Brain microvascular endothelial cell (primary cell): ENCODE measurements at places on chromosomes 3 and 15.

DNA sequence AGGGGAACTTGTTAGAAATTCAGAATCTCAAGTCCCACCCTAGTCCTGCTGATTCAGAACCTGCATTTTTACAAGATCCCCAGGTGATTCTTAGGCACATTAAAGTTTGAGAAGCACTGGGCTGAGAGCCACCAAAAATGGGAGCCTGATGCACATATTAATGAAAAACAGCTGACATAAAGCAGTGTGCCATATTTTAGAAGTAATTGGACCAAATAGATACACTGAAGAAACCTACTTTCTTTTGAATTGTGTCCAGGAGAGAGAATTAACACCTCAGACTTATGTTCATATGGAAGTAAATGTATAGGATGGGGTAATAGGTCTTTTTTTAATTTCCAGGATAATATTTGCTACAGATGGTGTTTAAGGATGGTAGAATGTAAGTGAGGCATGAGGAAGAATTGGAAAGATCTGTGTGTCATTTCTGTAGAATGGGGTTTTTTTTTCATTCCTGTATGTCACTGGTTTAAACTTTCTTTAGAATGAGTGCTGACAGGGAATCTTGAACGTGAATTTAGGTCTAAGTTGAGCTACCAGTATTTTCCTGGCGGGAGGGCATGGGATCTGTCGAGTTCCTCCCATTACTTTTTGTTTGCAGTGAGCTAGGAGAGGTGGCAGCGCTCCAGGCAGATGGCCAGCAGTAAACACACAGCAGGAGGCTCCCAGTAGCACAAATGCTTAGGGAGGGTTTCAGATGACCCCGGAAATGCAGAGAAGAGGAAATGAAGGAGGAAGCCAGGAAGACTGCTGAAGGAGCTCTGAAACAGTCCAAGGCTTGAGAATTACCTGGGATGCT lies 185.6 kb downstream of the PLCL2 start:
- no peak for DNase-seq

- no peak for DNase-seq
Observed at GRCh38 chr3:55294557-55294956, 192.5 kb downstream of the WNT5A start.

DNA sequence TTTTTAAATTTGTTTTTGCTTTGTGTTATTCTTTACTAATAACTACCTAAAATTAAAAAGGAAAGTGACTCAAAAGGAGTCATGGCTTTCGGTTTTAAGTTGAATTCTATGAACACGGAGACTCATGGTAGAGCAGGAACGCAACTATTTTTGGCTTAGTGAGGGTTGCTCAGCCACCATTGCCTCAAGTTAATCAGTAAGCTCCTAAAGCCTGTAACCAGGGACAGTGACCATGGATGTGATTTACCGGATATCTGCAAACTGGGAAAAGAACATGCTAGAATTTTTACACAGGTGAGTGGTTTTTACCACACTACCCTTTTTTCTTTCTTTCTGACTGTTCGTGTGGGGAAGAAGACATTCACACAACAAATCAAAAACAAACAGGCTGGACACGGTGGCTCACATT lies 11.8 kb downstream of the SLC12A8 start:
- DNase-seq: no peak

GRCh38 chr3:183349421-183350157 lies 78.8 kb downstream of the MCF2L2 start:
- no peak for DNase-seq

GRCh38 chr15:79896131-79896633 lies 632 bp downstream of the MTHFS start:
- DNase-seq: no peak

DNA sequence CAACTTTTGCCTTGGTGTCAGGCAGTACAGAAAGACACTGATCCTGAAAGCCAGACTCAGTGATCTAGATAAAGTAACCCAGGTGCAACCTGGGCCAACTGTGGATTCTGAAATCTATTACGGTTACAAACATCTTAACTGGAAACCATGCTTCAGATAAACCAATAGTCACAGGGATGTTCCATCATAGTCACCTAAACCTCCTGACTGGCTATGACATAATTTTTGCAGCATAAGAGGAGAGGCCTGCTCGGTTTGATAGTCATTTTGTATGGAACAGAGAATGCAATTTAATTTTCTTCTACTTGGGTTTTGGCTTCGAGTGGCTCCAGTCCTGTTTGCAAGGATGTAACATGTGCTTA lies 3.7 kb downstream of the SLCO3A1 start:
- DNase-seq: no peak

DNA sequence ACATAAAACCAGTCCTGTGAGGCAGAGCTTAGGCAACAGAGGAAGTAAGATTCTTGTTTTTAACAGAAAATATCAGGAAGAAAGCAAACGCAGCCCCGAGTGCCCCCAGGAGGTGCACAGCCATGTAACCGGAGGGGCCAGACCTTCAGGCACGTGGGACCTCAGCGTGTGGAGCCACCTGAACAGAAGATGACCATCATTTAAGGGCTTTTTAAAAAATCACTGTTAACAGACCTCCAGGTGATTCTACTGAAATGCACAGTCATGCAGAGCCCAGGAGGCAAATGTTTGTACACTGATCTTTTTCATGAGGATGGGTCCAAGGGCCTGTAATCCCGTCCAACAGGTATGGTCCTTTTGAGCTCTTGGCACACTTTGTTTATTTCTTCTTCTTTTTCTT lies 38.8 kb downstream of the SPG21 start:
- no peak for DNase-seq

DNA sequence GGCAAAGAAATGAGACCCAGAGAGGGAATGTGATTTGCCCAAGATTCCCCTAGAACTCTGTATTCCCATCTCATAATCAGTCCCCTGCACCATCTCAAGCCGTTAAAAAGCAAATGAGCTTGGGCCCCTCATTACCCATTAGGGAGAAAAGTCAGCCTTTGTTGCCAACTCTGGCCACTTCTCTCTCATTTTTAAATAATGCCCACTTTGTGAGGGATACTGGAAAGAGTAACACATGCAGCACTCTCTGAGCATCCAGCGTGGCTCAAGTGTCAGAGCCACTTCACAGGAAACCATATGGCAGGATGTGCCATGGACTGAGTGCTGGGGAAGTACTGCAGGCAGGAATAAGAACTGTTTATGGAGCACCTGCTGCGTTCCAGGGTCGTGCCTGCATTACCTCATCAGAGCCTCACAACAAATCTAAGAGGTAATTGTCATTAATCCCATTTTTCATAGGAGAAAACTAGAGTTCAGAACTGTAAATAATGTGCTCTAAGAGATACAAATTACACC lies 49.8 kb upstream of the SLC6A1 start:
- DNase-seq: no peak

DNA sequence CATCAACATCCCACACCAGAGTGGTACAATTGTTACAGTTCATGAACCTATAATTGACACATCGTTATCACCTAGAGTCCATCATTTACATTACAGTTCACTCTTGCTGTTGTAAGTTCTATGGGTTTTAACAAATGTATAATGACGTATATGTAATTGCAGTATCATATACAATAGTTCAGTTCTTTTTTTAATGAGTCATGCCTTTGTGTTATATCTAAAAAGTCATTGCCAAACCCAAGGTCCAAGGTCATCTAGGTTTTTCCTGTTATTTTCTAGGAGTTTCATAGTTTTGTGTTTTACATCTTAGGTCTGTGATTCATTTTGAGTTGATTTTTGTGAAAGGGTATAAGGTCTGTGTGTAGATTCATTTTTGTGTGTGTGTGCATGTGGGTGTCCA lies 160.9 kb upstream of the GALNT15 start:
- DNase-seq: peak; percentile 52

GRCh38 chr15:68691705-68692104 lies 112.9 kb downstream of the CORO2B start:
- no peak for DNase-seq

DNA sequence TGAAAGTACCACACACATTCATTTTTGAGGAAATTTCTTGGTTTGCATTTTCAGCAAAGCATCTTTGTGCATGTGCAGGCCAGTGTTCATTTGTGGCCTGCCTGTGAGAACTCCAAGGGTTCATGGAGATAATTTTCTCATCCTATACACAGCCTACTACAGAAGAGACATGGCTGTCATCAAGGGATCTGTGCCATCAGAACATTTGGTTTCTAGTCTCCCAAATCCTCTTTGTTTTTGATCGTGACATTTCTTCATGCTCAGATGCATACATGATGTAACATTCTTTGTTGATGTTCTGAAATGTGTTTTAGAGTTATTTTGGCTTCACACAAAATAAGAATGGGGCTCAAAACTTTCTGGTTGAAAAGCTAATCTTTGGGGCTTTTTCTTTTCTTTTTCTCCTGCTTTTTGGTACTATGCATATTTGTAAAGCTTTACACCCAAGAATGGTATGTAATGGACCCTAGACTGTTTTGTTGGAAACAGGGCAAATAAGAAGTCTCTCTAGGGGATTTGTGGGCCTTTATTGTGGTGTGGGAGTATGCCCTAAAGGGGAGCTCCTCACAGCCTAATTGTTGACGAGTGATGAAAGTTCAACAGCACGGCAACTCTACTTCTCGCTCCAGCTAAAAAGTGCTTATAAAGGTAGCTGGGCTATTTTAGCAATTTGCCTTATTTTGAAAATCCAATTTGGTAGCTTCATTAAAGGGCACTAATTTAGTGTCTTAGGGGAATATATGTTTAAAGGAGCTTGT lies 3.2 kb upstream of the ARPP21 start:
- no peak for DNase-seq

DNA sequence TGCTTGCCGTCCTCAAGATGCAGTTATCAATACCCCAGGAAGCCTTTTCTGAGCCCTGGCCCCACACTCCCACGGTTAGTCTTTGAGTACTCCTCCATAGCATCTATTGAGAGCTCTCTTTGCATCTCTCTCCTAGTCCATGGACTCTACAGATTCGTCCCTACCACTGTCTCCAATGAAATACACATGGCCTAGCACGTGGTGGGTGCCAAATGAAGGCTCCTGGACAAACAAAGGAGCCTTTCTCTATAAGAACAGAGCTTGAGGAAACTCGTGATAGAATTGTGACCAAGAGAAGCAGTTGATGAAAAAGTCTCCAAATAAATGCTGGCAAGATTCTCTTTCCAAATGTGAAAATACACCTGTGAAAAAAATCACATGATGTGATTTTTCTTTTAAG lies 166.1 kb downstream of the GABRG3 start:
- no peak for DNase-seq

GRCh38 chr3:195095035-195095703 lies 175.8 kb downstream of the XXYLT1 start:
- DNase-seq: no peak

- peak; percentile 4 for DNase-seq
Observed at GRCh38 chr3:60636846-60637245, 614.4 kb downstream of the FHIT start.

GRCh38 chr15:101170568-101171350 lies 81.1 kb downstream of the CHSY1 start:
- DNase-seq: peak; percentile 75

GRCh38 chr3:161356287-161356686 lies 15.0 kb downstream of the SPTSSB start:
- DNase-seq: no peak

- DNase-seq: no peak
Observed at GRCh38 chr3:21613372-21614070, 137.5 kb downstream of the ZNF385D start.

- DNase-seq: no peak
Observed at GRCh38 chr15:49810720-49811119, 189.9 kb downstream of the DTWD1 start.

- peak; percentile 29 for DNase-seq
Observed at GRCh38 chr3:178393824-178394223, 142.4 kb upstream of the KCNMB2 start.

- DNase-seq: no peak
Observed at GRCh38 chr3:105767216-105767615, 101.6 kb downstream of the CBLB start.

DNA sequence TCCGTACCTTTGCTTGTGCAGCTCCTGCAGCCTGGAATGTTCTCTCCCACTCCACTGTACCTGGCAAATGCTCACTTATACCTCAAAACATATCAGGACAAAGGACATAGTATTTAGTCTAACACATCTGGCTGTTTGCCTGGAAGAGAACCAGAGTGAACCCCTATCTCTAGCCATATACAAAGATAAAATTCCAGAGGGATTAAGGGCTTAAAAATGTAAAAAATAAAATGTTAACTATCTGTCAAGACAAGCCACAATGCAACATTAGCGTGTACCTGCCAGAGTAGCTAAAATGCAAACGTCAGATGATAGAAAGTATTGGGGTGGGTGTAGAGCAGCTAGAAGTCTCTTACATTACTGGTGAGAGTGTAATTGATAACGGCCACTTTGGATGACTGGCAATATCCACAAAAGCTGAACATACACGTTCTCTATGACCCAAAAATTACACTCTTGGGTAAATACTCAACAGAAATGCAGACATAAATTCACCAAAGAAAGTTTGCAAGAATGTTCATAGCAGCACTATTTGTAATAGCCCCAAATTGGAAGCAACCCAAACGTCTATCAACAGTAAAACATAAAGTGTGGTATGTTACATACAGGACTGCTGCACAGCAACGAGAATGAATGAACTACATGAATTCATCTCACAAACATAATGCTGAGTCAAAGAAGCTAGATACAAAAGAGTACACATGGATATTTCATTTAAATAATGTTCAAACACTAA lies 18.2 kb upstream of the ADPGK start:
- DNase-seq: no peak

DNA sequence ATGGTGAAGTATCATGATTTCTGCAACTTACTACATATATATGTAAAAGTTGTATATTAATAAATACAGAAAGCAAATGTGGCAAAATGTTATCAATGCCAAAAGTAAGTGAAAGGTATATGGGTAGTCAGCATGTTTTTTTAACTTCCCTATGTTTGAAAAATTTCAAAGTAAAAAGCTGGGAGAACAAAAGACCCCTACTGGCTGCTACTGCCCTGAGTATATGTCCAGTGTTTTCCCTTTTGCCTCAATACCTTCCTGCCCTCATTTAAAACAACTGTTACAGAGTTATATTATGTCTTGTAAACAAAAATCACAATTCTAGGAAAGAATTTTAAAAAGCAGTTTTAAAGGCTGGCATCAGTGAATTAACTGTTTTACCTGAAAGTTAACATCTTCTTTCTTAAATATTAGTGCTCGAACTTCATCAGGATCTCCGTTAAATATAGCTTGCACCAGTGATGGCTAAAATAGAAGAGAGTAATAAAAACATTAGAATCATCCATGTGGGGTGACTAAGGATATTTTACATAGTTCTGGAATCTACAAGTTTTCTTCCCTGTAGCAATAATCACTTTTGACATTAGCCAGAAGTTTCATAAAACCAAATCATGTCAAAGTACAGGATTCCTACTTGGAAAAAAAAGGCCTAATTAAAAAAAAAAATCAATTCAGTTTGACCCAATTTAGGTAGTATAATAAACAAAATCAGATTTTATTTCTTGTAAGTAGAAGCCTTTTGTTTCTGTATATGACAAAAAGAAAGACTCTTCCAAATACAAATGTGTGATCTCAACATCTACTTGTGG lies 2.7 kb downstream of the ANKRD28 start:
- no peak for DNase-seq

- DNase-seq: no peak
Observed at GRCh38 chr3:77001062-77001701, 38.7 kb upstream of the ROBO2 start.

- no peak for DNase-seq
Observed at GRCh38 chr3:126151562-126152302, 28.7 kb downstream of the ALDH1L1 start.
